ENCODE measurements at places on chromosomes 1 and 21. TPM values are rescaled to one million over a fixed set of nuclear protein-coding genes. Genes with fewer than 3 reads are reported as not detected.

Gene TFF2
- total RNA-seq = not detected

- DNase-seq = no peak
These were observed 50.2 kb upstream of the USP25 start for GRCh38 chr21:15679630-15680029.

Gene ST6GALNAC5
- 0.27 TPM for total RNA-seq

Gene GRIK1
- not detected for total RNA-seq

DNA sequence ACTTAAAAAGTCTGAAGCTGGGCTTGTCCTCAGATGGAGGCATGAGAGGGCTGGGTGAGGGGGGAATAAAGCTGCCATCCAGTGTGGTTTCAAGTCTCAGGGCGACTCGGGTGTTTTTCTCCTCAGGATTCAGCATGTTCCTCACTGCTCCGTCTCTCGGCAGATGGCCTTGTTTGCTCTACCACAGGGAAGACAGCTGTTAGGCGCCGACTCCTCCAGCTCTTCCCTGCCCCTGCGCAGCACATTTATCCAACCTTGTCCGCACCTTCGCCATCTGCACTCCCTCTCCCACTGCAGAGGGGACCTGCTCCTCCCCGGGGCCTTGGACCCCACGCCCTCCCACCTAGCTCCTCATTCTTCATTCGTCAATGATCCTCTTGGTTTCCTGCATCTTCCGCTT lies 16.6 kb upstream of the S100A11 start:
- DNase-seq = no peak

DNA sequence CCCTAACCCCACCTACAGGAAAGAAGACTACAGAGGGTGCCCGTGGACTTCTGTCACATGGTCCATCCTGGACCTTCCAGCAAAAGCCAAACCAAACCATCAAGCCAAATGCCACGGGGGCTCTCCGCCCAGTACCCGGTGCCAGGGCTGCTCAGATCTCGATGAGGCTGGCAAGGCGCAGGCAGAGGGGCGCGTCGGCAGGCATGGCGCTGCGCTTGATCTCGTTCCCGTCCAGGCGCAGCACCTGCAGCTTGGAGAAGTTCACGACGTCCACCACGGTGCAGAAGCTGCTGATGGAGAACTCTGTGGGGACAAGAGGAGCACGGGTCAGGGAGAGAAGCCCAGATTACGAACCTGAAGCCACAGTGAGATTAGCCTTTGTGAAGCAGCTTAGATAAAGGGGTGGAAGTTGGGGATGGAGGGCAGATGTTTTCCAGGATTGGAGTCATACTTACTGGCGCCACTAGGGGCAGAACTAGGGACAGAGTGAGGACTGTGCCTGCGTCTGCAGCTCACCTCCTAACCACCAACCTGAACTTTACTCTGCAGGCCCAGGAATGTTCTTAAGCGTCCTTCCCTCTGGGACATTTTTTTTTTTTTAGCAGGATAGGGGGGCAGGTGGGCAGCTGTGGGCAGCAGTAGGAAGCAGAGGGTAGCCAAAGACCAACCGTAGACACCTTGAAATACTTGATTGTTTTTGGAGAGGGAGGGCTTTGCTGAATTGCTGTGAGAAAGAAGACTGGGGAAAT lies 8.6 kb downstream of the FMOD start:
- DNase-seq = no peak

DNA sequence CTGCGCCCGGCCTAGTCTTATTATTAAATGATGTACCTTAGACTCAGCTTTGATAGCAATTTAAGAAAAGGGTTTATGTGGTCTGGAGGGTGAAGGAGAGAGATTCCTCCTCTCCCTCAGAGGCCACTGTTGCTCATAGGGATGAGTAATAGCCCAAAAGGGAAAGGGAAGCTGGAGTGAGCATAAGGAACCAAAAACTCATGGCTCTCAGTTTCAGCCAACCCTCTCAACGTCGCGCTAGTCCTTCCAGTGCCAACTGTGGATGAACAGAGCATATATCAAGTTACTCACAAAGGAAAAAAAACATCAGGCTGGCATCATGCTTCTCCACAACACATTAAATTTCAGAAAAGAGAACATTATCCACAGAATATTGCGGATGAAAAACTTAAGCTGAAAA lies 8.3 kb upstream of the GPR89B start:
- no peak for DNase-seq

DNA sequence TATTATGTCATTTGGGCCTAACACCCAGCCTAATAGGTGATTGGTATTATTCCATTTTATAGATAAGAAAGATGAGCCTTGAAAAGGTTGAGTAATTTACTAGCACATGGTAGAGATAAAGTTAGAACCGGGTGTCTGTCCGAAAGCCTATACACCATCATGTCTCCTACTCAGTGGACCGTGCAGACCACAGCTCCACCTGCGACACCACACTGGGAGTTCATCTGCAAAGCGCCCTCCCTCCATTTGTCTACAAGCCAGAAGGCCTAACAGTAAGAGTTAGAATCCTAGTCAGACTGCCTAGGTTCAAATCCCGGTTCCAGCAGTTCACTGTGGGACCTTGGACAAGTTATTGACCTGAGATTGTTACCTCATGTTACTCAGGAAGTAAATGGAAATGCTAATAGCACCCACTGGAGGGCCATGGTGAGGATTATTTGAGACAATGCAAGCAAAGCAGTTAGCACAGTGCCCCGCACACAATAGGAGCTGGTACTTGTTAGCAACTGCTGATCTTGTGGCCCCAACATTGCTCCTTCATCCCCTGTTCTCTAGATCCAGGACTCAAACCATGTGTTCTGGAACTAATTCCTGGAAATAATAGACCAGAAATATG lies 20.5 kb downstream of the ARMH1 start:
- DNase-seq = no peak

DNA sequence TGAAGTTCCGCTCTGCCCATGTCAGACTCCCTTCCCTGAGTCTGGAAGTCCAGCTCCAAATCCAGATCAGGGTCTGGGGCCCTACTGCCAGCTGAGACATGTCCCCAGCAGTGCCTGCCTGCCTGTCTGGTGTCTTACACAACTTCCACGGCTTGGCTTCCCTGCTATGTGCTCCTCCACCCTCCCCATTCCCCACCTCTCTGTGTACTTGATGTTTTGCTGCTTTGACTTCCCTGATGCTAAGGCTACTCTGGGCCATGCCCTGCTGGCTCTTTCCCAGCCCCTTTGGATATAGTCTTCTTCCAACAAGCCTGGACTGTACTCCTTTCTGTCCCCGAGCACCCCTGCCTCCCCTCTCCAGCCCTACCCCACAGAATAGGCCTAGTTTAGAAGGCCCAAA lies 7.3 kb downstream of the GJA5 start:
- no peak for DNase-seq

DNA sequence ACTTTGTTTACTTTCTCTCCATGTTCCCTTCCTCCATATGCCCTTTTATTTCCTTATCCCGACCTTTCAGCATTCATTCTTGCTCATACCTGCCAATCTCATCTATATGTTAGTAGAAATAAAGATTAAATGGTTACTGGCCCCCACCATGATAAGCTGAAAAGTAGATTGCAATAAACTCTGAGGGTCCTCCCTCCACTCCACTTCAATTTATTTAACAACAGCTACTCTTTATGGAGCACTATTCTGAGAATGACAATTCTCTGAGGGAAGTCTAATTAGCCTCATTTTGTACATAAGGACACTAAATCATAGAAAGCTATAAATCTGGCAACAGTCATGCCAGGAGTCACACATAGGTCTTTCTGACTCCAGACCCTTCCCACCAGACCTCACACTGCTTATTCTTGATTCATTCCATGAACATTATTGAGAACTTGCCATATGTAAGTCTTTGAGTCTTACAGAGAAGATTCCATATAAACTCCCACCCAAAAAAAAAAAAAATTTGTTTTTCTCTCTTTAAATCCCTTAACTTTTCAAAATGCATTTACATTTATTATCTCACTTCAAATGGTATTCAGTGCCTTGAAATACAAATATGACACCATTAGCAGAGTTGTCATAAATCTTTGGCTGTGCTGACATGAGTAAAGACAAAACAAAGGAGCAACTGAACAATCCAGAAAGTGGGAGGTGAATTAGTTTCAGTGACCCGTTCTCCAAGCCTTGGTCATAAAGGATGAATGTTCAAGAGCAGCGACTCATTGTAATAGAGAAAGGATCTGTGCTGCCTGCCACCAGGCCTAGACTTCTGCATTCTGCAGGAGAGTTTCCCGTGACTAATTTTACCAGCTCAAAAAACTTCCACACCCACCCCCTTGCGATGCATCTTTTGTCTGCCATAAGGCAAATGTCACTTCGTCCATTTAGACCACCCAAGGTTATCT lies 28.5 kb downstream of the PALMD start:
- DNase-seq = no peak
